ENCODE measurements at places on chromosomes 1 and 21. TPM values are rescaled to one million over a fixed set of nuclear protein-coding genes. Genes with fewer than 3 reads are reported as not detected.

COL11A1 gene
- total RNA-seq, result not detected

FAM43B gene
- 0.11 TPM for total RNA-seq

PAQR7 gene
- 6.4 TPM for total RNA-seq

IER5 gene
- total RNA-seq, result 126 TPM

VPS72 gene
- 94.7 TPM for total RNA-seq

OR2L2 gene
- not detected for total RNA-seq

AMY1C gene
- total RNA-seq, result not detected

KPRP gene
- total RNA-seq, result not detected

- DNase-seq, result no peak
Observed at GRCh38 chr1:10155087-10155712, 55.2 kb upstream of the KIF1B start.

DNA sequence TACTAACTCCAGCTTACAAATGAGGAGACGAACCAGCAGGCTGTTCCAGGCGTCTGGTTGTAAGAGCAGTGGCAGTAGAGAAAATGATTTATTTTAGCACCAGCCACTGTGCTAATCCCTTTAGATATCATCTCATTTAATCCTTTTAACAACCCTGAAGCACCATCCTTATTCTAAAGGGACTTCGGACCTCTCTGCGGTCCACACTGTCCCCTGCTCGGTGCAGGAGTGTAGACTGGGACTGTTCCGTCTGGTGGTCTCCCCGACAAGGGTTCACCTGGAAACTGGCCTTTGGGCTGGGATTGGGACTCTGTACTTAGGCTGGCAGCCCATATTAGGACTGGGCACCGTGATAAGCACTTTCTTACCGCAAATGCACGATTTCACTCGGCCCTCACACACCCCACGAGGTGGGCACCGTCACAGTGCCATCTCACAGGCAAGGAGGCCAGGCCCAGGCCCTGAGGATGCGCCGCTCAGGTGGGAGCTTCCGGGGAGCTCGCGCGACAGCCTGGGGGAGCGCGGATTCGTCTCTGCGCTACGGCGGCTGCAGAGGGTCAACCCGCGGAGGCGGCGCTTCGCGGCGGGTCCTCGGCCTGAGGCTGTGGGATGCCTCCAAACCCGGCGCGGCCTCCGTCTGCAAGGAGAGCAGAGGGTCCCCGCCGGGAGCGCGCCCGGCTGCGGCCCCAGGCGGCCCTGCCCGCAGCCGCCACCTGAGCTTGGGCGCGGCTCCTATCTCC, 45.2 kb downstream of the ATP1A1 start:
- DNase-seq, result peak; percentile 76

DNA sequence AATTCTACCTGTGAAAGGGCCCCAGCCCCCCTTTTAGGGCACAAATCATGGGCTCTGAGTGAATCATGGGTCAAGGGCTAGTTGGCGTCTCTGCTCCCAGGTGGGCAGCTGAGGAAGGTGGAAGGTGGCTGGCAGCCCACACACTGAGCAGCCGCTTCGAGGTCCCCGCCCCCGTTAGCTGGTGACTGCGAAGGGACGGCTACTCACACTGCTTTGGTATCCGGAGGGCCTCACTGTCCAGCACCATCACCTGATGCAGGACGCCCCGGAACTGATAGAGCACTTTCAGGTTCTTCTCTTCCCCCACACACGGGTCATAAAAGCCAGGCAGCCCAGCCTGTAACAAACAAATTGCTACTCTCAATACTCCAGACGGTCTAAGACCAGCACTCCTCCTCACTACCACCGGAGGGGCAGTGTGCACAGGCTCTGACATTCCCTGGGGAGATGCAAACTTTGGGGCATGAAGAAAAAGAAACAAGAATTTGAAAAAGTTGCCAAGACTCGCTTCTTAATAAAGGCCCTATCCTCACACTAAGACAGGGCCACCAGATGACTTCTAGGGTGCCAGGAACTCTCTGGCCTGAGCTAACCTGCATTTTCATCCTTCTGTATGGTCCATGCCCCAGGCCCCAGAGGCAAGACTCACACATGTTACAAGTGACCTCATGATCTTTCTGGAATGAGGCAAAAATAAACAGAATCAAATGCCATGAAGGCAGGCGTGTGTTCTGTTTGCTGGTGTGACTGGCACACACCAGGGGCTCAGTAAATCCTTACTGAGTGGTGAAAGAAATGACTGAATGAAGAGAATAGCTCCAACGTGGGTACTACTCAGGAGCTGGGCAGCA, 11.5 kb downstream of the THAP3 start:
- no peak for DNase-seq

DNA sequence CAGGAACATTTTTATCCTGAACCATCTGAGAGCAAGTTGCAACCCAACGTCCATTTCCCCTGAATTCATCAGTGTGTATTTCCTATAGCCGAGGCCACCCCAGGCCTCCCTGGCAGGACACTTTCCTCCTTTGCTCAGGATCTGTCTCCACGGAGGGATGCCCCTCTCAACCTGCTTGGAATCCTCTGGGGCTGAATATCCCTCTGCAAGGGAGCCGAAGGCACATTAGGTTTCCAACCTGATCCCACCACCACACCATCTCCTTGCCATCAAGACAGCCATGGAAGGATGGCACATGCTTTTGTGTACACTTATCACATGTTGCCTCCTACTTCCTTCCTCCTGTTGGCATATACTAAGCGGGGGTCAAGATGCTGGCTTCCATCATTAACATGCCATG, 74.8 kb upstream of the EDN2 start:
- no peak for DNase-seq

DNA sequence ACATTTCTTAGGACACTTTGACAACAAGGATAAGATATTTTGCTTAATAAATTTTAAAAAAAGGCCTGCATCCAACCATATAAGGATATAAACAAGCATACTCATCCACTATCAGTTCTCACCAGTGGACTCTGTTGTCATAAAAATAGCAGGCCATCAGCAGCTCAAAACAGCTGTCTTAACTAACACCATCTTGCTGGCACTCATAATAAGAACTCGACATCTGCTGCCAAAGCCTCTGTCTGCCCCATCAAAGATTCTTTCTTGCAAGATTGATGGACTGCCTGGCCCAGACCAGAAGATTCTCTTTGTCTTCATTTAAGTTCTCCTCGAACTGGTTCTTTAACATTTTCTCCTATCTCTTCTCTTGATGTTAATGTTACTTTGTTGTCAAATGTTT, 10.1 kb downstream of the JMJD4 start:
- DNase-seq, result no peak

GRCh38 chr1:78053498-78053897, 7.7 kb downstream of the GIPC2 start:
- no peak for DNase-seq

DNA sequence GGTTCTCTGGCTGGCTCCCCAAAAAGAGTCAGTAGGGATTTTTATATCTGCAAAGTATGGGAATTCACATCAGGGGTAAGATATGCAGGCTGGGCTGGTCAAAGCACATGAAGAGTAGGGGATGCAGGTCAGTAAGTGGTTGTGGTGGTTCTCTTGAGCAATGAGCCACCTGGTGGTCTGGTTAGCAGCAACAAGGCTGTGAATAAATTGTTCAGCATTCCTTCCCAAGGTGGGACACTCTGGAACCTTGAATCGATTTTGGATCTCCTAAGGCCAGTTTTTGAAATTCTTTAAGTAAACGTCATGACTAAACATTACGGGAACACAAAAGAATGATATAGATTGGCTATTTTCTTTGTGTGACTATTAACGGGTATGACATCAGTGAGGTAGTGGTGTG, 563.0 kb upstream of the NEGR1 start:
- DNase-seq, result peak; percentile 60

DNA sequence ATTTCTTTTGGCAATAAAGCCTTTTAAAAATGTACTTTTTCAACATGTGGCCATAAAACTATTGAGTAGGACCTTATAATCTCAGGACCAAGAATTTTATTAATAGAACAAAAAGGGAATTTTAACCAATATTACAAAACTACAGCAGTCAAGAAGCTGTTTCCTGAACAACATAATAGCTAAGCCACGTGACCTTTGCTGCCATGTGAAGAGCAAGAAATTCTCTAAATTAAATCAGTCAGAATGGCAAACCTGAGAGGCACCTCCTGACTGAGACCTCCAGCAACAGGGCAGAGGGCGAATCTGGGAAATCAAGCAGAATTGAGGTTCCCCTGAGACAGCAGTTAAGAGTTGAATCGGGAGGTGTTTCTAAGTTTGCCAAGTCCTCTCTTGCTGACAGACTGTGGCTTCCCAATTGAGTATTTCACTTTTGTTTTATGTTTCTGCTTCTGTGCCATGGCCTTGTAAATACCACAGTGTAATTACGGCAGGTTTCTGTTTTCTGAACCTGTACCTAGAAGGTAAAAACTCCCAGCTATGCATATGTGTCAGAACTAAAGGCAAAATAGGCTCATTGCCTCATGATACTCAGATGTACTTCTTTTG, 358.4 kb downstream of the NTNG1 start:
- DNase-seq, result no peak

GRCh38 chr21:25569711-25570110, 37.6 kb downstream of the MRPL39 start:
- no peak for DNase-seq

- no peak for DNase-seq
Observed at GRCh38 chr1:67451815-67452214, 21.6 kb upstream of the SERBP1 start.

GRCh38 chr1:62712336-62713243, 24.4 kb upstream of the DOCK7 start:
- peak; percentile 45 for DNase-seq

DNA sequence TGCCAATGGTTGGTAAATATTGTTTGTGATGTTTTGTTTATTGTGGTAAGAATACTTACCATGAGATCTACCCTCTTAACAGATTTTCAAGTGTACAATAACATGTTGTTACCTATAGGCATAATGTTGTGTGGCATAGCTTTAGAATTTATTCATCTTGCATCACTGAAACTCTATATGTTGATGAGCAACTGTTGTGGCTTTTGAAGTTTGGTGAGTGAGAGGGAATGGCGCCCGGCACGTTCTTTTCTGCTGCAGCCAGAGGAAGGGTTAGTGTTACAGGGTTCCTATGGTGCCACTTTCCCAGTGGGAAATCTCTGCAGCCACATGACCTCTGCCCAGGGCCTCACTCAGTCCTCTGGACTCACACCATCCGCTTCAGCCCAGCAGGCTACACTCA, 342.5 kb upstream of the ADGRL2 start:
- no peak for DNase-seq

GRCh38 chr1:26827663-26828062, 1.2 kb downstream of the ZDHHC18 start:
- DNase-seq, result no peak

DNA sequence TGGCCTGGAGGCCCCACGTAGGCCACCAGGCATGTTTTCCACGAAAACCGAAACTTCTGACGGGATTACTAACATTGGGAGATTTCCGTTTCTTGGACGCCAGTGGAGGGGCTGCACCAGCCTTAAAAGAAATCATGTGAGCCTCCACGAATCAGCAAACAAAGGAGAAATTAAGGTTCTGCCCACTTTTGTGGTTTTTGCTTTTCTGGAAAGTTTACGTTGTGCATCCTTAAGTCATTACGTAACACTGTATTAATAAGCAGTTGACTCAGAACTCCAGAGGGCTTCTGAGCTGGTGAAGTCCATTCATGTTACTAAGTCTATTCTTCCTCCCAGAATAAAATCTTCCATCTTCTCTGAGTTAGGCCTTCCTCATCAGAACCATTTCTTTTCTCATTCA, 168.5 kb downstream of the PSMG1 start:
- DNase-seq, result peak; percentile 93

GRCh38 chr21:17436626-17437111, 76.2 kb upstream of the CXADR start:
- no peak for DNase-seq

DNA sequence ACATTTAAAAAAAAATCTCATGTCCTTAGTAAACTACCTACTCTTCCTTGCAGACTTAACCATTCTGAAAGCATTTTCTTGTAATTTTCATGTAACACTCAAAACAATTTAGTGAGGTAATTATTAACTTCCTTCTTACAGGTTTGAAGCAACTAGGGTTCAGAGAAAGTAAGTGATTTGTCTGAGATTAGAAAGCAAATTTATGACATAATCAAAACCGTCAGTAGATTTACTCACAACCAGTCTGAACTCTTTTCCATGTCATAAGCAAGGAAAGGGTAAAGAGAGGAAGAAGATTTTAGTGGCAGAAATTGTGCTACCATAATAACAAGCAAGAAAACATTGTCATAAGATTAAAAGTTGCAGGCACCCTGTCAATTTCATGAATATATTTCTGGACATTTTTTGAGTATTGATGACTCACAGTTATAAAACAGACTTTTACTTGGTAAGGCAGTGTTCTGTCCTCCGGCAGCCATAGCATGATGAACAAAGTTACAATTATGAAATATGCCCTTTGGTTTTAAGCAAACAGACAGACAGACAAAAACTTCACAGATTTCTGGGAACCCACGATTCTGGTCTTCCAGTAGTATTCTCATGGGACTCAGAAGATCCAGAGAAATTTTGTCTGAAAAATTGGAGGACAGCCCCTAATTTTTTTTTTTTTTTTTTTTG, 707.2 kb downstream of the RWDD3 start:
- DNase-seq, result no peak

- DNase-seq, result no peak
Observed at GRCh38 chr1:185920602-185921001, 186.4 kb downstream of the HMCN1 start.

DNA sequence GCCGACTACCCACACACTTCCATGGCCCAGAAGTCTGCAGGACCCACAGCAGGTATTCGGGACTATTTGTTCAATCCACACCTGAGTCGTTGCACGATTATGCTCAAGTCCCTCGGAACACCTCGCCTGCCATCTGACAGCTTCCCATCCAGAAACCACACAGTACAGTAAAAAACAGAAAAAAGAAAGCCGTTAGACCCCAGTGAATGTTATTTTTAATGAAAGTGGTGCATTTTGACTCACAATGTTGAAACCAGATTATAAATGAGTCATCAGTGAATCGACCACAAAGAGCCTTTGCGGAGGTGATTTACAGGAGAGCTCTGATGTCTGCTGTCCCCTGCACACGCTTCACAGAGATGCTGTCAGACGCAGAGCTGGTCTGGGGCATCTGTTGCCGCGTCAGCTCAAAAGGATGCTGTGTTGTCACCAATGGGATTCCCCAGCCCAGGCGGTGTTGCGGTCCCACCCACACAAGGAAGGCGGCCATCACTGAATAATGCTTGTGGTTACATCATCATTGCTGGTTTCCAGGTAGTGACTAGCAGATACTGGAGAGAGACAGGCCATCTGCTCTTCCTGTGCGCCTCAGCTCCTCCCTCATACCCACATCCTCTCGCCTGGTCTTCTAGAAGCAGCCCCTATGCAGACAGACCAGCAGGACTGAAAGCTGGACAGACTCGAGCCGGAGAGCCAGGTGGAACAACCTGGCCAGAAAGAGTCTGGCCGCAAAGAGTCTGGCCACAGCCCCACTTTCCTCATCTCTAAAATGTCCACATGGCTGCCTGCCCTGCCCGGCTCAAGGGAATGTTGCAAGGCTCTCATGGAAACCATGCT, 116.8 kb downstream of the TOMM20 start:
- peak; percentile 95 for DNase-seq

- no peak for DNase-seq
Observed at GRCh38 chr1:184322253-184322652, 64.6 kb upstream of the C1orf21 start.

GRCh38 chr1:119114786-119115185, 25.7 kb downstream of the WARS2 start:
- DNase-seq, result no peak

- no peak for DNase-seq
Observed at GRCh38 chr1:75305061-75305460, 170.9 kb downstream of the LHX8 start.

GRCh38 chr1:22326931-22327330, 124.7 kb upstream of the ZBTB40 start:
- DNase-seq, result no peak

- no peak for DNase-seq
Observed at GRCh38 chr21:16773206-16773605, 739.6 kb upstream of the CXADR start.

GRCh38 chr21:41600556-41600955, 92.6 kb upstream of the TMPRSS2 start:
- DNase-seq, result no peak
